CD8-positive, alpha-beta memory T cell (primary cell): ENCODE measurements at places on chromosomes 7 and 10. TPM values are rescaled to one million over a fixed set of nuclear protein-coding genes. Genes with fewer than 3 reads are reported as not detected.

DNA sequence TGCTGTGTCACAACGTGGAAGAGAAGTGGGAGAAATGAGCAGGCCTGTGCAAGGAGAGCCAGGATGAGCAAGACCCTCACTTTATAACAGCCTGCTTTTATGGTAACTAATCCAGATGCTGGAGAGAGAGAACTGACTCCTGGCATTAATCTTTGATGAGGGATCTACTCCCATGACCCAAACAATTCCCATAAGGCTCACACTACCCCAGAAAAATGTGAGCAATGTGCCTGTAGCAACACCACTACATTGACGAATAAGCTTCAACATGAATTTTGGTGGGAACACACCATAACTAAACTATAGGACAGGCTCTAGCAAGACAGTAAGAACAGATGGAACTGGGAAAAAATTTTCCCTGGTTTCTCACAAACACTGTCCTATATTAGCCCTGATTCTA, 173.6 kb upstream of the PRSS58 start:
- H3K4me1 ChIP-seq, result peaks cover 5% of the 10 kb centered on the region
- no peaks in the 10 kb centered on the region for H3K27me3 ChIP-seq
- H3K36me3 ChIP-seq, result no peaks in the 10 kb centered on the region
- no peak for DNase-seq

- no peaks in the 10 kb centered on the region for H3K27me3 ChIP-seq
- H3K4me1 ChIP-seq, result no peaks in the 10 kb centered on the region
- DNase-seq, result no peak
These were observed 149.1 kb downstream of the PTPN20 start for GRCh38 chr10:47060356-47060755.

- no peaks in the 10 kb centered on the region for H3K27me3 ChIP-seq
- H3K4me3 ChIP-seq, result no peak overlapping the region
- no peaks in the 10 kb centered on the region for H3K4me1 ChIP-seq
- H3K36me3 ChIP-seq, result peaks cover 4% of the 10 kb centered on the region
These were observed 16.0 kb upstream of the CCNY start for GRCh38 chr10:35320341-35320740.

DNA sequence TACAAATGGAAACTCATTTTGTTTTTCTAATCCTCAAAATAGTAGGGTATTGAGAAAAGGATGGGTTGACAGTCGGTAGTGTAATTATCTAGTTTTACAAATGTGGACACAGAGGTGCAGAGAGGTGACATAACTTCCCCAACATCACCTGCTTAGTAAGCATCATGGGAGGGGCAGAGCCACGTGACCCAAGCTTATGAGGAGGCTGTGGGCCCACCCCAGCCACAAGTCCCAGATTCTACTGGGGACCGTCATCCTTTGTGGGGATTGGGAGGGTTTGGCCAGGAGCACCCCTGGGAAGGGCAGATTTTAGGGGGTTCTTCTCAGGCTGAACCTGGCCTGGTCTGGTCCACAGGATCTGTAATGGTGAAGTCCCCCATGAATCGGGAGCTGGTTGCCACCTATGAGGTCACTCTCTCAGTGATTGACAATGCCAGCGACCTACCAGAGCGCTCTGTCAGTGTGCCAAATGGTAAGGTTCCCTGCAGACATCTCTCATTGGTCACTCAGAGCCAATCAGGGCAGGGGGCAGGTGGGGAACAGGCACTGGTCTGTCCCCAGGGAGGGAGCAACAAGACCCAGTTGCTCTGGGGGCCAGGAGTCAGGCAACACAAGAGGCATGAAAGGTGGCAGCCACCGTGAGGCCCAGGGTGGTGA, 23.6 kb upstream of the VSIR start:
- H3K36me3 ChIP-seq, result no peaks in the 10 kb centered on the region
- peaks cover 8% of the 10 kb centered on the region for H3K4me1 ChIP-seq
- H3K27me3 ChIP-seq, result no peaks in the 10 kb centered on the region

DNA sequence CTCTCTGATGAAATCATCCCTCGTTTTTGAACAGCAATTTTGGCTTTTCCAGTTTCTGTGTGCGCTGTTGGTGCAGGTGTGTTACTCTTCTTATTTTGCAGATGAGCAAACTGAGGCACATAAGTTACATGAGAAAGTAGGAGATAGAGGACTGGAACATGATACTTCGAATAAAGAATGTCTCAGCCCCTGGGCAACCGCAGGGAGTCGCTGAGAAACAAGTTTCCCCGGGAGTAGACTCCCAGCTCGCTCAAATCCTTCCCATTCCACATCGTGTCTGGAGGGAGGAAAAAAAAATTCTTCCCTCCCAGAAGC, 18.0 kb downstream of the MXI1 start:
- H3K4me3 ChIP-seq, result peak overlapping the region; percentile 50
- H3K36me3 ChIP-seq, result no peaks in the 10 kb centered on the region
- no peak overlapping the region for H3K27ac ChIP-seq
- no peak for DNase-seq
- H3K27me3 ChIP-seq, result no peaks in the 10 kb centered on the region

DNA sequence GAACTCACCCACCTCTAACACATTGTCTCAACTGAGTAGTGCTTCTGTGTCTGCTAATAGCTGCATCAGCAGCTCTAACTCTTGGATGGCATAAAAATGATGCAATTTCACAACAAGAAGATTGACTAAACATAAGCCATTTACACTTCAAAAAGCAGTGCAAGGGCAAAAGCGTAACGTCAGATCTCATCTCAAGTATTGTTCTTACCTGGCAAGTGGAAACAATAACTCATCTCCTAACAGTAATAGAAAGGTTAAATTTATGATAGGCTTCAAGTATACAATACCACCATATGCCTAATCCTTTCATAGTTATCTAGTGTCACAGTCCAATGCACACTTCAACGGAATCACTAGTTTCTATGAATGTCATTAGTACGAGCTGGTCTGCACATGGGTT, 14.8 kb downstream of the TPK1 start:
- no peak for DNase-seq
- no peak overlapping the region for H3K4me3 ChIP-seq
- no peak overlapping the region for H3K27ac ChIP-seq
- no peaks in the 10 kb centered on the region for H3K27me3 ChIP-seq
- H3K4me1 ChIP-seq, result peaks cover 54% of the 10 kb centered on the region

- no peak overlapping the region for H3K27ac ChIP-seq
- no peaks in the 10 kb centered on the region for H3K27me3 ChIP-seq
- no peaks in the 10 kb centered on the region for H3K36me3 ChIP-seq
- H3K4me1 ChIP-seq, result peaks cover 42% of the 10 kb centered on the region
These were observed 162.3 kb upstream of the KLF14 start for GRCh38 chr7:130896051-130896881.

DNA sequence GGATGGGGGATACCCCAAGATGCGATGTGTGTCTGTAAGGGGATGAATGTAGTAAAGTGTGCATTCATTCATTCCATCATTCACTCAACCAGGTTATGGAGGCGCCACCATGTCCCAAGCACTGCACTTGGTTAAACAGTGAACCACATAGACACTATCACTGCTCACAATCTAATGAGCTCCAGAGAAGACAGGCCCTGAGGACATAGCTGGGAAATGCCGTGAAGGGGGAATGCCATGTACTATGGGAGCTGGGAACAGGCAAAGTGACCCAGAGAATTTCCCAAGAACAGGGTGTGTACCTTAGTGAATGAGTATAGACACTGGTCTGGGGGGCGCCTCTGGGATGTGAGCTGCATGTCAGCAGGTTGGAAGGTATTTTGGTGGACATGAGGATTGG, 44.5 kb upstream of the LBX1 start:
- H3K27me3 ChIP-seq, result no peaks in the 10 kb centered on the region
- H3K36me3 ChIP-seq, result no peaks in the 10 kb centered on the region

- H3K27me3 ChIP-seq, result no peaks in the 10 kb centered on the region
- no peak overlapping the region for H3K27ac ChIP-seq
- H3K4me1 ChIP-seq, result no peaks in the 10 kb centered on the region
- H3K36me3 ChIP-seq, result no peaks in the 10 kb centered on the region
- no peak overlapping the region for H3K4me3 ChIP-seq
These were observed 47.9 kb downstream of the COL1A2 start for GRCh38 chr7:94442639-94443038.

DNA sequence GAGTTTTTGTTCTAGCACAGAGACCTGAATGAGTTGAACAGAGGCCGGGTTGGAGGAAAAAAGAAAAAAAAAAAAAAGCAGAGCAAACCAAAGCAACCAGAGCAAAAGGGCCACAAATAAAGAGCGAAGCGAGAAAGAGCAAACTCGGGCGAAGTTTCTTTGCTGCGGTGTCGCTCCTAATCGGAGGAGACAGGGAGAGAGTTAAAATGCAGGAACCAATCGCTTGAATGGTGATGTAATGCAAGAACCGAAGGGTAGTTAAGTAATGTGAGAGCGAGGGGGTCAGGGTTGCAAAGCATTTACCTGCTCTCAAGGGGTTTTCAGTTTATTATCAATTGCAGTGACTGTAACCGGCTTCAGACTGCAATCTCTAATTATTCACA, 271.7 kb downstream of the TRIL start:
- peaks cover 5% of the 10 kb centered on the region for H3K27me3 ChIP-seq
- no peak overlapping the region for H3K4me3 ChIP-seq
- DNase-seq, result no peak
- no peaks in the 10 kb centered on the region for H3K36me3 ChIP-seq
- no peaks in the 10 kb centered on the region for H3K4me1 ChIP-seq
- no peak overlapping the region for H3K27ac ChIP-seq

DNA sequence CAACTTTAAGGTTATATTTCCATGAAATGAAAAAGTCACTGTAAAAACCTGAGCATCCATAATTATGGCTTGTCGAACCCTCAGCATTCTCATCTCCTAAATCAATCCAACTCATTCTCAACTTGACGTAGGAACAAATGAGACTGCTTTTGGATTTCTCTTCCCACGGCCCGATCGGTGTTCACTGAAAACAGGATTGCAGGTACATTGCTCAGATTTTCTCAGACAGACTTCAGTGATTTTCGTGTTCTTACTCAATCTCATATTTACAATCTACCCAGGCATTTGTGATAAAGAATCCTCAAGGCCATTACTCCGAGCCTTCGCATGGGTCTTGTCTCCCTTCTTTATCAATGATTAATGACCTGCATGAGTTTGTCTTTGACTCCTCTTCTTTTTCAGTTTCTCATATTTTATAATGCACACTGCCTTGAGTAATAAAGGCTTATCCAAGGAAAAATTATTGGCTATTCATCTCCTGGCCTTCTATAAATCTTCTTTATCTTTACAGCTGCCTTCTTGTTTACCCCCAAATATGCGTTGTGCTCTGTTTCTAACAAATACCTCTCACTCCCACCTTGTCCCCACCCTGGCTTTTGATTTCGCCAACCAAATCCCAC, 90.4 kb upstream of the MYO3A start:
- H3K4me1 ChIP-seq, result no peaks in the 10 kb centered on the region
- no peak overlapping the region for H3K4me3 ChIP-seq
- no peaks in the 10 kb centered on the region for H3K36me3 ChIP-seq
- H3K27me3 ChIP-seq, result no peaks in the 10 kb centered on the region
- DNase-seq, result no peak
- no peak overlapping the region for H3K27ac ChIP-seq

DNA sequence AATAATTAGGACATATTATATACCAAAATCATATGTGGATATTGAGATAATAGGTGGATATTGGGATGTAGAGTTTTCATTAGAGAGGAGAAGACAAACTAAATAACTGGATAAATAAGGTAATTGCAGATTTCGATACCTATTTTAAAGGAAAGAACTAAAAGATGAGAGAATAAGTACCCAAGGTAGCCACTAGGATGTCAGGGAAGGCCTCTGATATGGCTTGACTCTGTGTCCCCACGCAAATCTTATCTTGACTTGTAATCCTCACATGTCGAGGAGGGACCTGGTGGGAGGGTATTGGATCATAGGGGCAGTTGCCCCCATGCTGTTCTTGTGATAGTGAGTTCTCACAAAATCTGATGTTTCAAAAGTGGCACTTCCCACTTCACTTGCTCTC, 44.7 kb upstream of the TMEM229A start:
- DNase-seq, result no peak
- H3K27me3 ChIP-seq, result no peaks in the 10 kb centered on the region
- H3K4me1 ChIP-seq, result no peaks in the 10 kb centered on the region
- H3K36me3 ChIP-seq, result no peaks in the 10 kb centered on the region
- H3K27ac ChIP-seq, result no peak overlapping the region

- no peak overlapping the region for H3K4me3 ChIP-seq
- no peaks in the 10 kb centered on the region for H3K27me3 ChIP-seq
- H3K27ac ChIP-seq, result peak overlapping the region; percentile 34
- H3K4me1 ChIP-seq, result no peaks in the 10 kb centered on the region
- no peak for DNase-seq
These were observed 103.5 kb upstream of the PDLIM1 start for GRCh38 chr10:95394161-95394880.

GRCh38 chr7:76393116-76394031, 16.1 kb downstream of the SSC4D start:
- peak; percentile 88 for DNase-seq
- H3K36me3 ChIP-seq, result no peaks in the 10 kb centered on the region
- H3K4me3 ChIP-seq, result peak overlapping the region; percentile 42
- peak overlapping the region; percentile 53 for H3K27ac ChIP-seq
- H3K27me3 ChIP-seq, result no peaks in the 10 kb centered on the region
- peaks cover 21% of the 10 kb centered on the region for H3K4me1 ChIP-seq

GRCh38 chr7:28687537-28687936, 270.6 kb downstream of the TRIL start:
- no peaks in the 10 kb centered on the region for H3K36me3 ChIP-seq
- no peak for DNase-seq
- no peaks in the 10 kb centered on the region for H3K4me1 ChIP-seq
- H3K27me3 ChIP-seq, result peaks cover 5% of the 10 kb centered on the region
- H3K27ac ChIP-seq, result no peak overlapping the region

GRCh38 chr7:151188252-151188542, 1.1 kb upstream of the ASB10 start:
- H3K4me3 ChIP-seq, result no peak overlapping the region
- no peak for DNase-seq
- H3K27me3 ChIP-seq, result no peaks in the 10 kb centered on the region
- H3K27ac ChIP-seq, result no peak overlapping the region
- no peaks in the 10 kb centered on the region for H3K4me1 ChIP-seq
- no peaks in the 10 kb centered on the region for H3K36me3 ChIP-seq

DNA sequence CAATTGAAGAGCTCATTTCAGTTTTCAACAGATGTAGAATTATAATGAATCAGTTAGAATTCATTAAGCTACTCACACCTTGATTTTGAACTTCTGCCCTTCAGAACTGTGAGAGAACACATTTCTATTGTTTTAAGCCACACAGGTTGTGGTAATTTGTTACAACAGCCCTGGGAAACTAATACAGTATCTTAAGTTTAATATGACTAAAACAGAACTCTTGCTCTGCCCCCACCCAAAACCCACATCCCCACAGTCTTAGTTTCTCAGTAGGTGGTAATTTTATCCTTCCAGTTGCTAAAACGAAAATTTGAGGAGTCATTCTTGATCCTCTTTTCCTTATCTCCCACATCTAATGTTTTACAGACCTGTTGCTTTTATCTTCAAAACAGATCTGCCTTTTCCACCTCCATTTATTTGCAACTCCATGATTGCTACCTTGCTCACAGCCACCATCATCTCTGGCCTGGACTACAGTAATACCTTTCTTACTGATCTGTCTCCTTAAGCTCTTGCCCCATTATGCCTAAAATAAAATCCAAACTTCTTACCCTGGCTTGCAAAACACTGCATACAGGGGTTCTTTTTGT, 72.8 kb upstream of the NXPH1 start:
- H3K4me1 ChIP-seq, result no peaks in the 10 kb centered on the region
- H3K4me3 ChIP-seq, result no peak overlapping the region
- H3K27me3 ChIP-seq, result no peaks in the 10 kb centered on the region
- no peaks in the 10 kb centered on the region for H3K36me3 ChIP-seq
- DNase-seq, result no peak

The CACNA2D1 gene
- not detected for total RNA-seq

The SAMD9 gene
- 9.4 TPM for total RNA-seq

The PRR15 gene
- not detected for total RNA-seq

The PTPN20 gene
- total RNA-seq, result 1.3 TPM

The JAZF1 gene
- total RNA-seq, result 3.2 TPM

The GIMAP7 gene
- 47.3 TPM for total RNA-seq

The HOGA1 gene
- total RNA-seq, result not detected

The INHBA gene
- total RNA-seq, result not detected

The CALML5 gene
- total RNA-seq, result not detected

The CCDC3 gene
- not detected for total RNA-seq
